ENCODE measurements at places on chromosomes 3 and 15. TPM values are rescaled to one million over a fixed set of nuclear protein-coding genes. Genes with fewer than 3 reads are reported as not detected.

The C2CD4A gene
- 0.19 TPM for total RNA-seq

The LRRIQ4 gene
- total RNA-seq = not detected

The LXN gene
- 59.7 TPM for total RNA-seq

The CCDC13 gene
- 0.46 TPM for total RNA-seq
